ENCODE measurements at places on chromosomes 2 and 18.

- DNase-seq, result no peak
Measured at GRCh38 chr2:66839551-66840320, 404.8 kb downstream of the MEIS1 start.

DNA sequence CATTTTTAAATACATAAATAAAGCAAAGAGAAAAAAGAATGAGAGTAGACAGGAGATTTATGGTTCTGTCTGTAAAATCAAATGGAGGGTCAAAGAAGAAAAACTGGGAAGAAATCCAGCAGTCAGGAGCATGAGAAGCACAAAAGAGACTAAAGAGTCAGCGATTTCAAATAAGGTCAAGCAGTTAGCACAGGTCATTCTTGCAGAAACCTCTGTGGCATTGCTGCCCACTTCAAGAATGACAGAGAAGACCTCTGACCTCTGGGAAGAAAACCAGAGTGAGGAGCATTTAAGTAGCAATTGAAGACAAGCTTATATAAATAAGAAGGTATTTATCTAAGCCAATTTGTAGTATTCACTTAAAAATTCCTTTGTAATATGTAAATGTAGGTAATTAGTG lies 172.0 kb upstream of the SPOPL start:
- DNase-seq, result no peak

GRCh38 chr2:71861186-71862160 lies 286.2 kb downstream of the CYP26B1 start:
- no peak for DNase-seq

DNA sequence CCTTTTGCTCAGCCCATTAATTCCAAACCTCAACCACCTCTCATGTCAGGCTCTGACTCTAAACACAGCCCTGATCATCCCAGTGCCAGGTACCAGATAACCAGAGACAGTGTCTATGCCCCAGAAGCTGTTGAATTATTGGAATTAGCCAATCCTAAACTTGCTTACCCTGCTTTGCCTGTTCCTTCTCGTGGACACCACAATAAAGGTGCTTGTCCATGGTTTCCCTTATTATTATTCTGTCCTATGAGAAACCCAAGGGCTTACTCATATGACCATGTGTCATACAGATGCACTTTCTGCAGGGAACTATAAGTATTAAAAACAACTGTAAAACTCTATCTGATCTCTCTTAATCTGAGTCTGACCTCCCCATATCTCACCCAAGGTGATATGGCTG lies 2193.8 kb upstream of the PIK3C3 start:
- no peak for DNase-seq

- DNase-seq, result no peak
Measured at GRCh38 chr2:219844401-219845091, 217.1 kb downstream of the SLC4A3 start.

- DNase-seq, result no peak
Measured at GRCh38 chr2:16728351-16729136, 62.9 kb upstream of the CYRIA start.

GRCh38 chr18:26765498-26765897 lies 100.0 kb downstream of the AQP4 start:
- DNase-seq, result no peak

- DNase-seq, result no peak
Measured at GRCh38 chr2:154142480-154142879, 270.8 kb downstream of the GALNT13 start.

DNA sequence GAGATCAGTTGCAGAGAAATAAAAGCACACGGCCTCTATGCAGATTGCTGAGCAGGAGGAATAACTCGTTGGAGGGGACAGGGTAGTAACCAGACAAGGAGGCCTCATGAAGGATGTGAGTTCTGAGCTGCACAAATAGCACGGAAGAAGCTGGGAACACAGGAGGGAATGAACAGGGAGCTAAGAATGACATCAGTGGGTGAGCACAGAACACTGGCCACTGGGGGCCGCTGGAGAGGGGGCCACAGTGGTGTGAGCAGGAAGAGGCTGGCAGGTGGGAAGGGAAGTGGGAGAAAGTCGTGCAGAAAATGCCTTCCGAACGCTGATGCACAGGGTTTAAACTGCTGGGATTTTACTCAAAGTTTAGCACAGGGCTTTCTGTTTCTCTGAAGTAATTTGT lies 61.0 kb downstream of the ZAP70 start:
- DNase-seq, result peak; percentile 1

- no peak for DNase-seq
Measured at GRCh38 chr2:237351046-237351445, 62.9 kb downstream of the COL6A3 start.

DNA sequence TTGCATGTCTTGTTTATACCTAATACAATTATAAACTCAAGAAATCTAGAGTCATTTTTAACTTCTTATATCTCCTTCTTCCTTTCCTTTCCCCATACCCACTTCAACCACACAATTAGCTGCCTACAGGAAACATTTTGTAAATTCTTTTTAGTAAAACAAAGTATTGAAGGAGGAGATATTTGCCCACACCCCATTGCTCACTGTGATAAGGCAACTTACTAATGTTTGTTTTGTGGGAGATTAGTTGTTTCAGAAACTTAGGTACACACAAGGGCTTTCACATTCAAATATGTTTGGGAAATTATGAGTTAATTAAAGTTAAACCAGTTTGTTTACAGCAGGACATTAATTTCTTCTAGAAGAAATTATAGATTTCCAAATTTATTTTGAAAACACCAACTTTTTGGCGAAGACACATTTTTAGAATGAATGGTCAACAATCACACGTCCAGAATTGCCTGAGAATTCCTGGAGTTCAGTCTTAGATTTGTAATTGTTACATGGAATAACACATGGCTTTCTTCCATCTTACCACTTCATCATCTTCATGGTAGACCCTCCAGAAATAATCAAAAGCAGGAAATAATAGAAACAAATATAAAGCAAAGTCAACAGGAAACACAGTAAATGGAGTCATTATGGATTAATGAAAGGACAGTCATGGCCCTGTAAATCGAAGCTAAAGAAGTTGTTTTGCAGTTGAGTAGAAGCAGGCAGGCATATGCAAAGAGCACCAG lies 62.5 kb upstream of the RAB27B start:
- DNase-seq, result no peak

GRCh38 chr2:9275399-9275798 lies 68.8 kb downstream of the ASAP2 start:
- no peak for DNase-seq

DNA sequence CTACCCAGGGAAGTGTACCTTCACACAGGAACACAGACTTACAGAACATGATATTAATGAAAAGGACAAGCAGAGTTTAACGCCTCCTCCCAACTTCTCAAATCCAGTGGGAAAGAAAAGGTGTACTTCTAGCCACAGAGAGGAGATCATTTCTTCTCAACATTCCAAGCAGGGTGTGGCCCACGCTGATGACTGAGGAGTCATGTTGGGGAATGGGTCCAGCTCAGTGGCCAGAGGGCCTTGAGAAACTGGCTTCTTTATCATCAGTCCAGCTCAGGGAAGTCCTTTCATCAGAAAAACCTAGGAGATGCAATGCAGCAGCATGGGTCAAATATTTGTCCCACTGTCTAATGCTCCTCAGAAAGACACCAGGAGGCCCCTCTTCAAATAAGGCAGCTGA lies 63.0 kb downstream of the RBM43 start:
- DNase-seq, result no peak

DNA sequence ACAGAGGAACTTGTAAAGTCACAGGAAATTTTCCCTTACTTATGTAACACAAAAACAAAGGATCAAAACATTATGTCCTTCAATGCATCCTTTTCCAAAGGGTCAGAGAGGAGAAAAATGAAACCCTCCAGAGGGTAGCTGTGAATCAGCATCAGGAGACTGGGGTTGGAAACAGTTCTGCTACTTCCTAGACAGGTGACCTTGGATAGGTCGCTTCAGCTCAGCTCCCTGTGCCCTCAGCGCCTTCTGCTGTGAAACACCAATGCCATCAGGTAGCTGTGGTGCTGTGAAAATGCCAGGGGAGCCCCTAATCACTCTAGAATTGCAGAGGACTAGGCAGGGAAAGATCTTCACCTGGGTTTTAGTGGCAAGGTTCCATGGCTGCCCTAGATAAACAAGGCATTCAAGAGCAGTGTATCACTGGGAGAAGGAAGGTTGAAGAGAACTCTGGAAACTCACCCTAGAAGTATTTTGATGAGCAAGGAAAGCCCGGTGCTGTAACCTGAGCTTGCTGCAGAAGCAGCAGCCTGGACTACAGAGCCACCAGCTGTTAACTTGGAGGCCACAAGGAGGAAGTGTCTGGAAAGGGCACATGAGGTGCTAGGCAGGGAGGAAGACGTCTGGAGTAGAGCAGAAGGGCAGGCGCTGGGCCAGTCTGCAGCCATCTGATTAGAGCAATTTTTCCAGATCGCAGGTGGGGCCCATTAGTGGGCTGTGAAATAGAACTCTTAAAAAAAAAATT lies 100.7 kb upstream of the MCFD2 start:
- DNase-seq, result no peak

DNA sequence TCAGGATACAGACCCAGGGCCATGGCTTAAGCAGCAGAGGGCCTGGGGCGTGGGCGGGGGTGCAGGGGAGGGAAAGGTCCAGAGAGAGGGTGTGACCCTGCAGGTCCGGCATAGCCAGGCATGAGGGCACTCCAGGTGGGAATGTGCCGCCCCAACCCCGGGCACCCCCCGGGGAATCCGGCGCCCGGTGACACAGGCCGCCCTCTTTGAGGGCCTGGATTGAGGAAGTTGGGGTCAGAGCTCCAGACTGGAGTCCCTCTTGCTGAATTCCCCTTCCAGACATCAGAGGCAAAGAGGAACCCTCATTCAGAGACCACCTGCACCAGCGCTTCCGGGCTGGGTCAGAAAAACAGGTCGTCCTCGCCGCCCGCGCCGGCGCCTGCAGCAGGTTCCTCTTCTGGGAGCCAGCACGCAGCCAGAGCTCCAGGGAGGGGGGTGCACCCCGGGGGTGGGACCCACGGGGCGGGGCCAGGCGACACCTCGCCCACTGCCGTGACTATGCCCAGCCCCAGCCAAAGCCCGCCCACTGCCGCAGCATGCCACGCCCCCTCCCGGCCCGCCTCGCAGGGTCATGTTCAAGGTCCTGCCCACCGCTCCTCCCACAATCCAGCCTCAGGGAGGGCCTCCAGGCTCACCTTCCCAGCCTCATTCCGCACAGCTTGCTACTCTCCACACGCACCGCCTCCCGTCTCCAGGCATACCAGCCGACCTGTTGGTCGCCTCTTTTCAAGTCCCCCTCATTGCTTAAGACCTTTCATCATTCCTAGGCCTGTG lies 98.3 kb upstream of the ID2 start:
- DNase-seq, result peak; percentile 95

DNA sequence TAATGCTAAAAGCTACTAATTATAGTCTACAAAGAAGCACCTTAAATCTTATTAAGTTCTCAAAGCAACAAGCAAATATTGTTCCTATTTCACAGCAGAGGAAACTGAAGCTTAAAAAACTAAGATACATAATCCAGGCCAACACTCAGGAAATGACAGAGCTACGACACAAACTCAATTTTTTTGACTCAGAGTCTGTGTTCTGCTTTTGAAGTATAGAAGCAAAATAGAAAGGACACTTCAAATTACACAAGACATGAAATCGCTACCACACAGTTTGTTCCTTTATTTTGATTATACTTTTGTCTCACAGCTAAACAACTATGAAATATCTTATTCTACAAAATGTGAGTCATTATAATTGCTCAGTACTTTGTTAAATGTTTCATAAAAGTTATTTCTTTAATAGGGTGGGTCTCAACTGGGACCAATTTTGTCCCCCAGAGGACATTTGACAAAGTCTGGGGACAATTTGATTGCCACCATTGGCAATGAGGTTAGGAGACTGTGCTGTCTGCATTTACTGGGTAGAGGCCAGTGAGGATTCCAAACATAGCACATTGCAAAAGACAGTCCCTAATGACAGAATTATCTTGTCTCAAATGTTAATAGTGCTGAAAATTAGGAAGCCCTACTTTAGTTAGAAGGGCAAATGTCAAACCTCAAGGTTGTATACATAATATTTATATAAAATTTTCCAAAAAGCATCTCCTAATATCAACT lies 101.5 kb upstream of the GRB14 start:
- no peak for DNase-seq

GRCh38 chr2:202612145-202612544 lies 22.6 kb upstream of the FAM117B start:
- DNase-seq, result no peak

GRCh38 chr2:213164263-213164662 lies 12.9 kb upstream of the IKZF2 start:
- no peak for DNase-seq

DNA sequence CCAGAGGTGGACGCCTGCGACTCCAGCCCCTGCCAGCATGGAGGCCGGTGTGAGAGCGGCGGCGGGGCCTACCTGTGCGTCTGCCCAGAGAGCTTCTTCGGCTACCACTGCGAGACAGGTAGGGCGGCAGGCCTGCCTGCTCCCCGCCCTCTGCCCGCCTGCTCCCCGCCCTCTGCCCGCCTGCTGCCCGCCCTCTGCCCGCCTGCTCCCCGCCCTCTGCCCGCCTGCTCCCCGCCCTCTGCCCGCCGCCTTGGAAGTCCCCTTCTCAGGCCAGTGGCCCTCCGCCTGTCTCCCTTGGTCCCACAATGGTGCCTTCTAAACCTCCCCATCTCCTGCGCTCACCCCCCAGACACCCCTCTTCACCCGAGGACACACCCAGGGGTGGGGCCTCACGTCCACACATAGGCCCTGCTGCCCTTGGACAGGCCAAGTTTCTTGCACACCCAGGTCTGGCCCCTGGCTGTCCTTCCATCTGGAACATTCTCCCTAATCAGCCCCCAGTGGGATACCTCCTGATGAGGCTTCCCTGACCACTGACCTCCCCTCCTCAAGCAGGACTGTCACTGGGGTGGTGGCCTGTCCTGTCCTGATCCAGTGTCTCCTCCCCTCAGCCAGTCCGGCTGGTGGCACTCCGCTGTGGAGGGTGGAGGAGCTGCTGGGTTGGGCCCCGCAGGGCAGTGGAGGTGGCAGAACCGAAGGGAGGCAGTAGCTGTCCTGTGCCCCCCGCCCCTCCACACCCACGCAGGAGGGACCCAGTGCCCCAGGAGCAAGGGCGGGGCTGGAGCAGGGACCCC lies 37.9 kb downstream of the MTERF4 start:
- no peak for DNase-seq

DNA sequence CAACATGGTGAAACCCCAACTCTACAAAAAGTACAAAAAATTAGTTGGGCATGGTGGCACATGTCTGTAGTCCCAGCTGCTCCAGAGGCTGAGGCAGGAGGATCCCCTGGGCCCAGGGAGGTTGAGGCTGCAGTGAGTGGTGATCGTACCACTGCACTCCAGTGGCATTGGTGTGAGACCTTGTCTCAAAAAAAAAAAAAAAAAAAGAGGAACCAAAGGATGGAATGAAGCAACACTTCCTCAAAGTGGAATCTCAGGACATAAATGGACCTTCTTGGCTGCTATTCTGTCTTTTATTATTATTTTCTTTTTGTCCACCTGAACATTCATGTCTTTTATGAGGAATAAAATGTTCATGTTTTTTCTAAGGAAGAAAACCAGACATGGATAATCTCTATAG lies 13.7 kb downstream of the GEMIN6 start:
- no peak for DNase-seq
